ENCODE measurements at places on chromosomes 12 and 14.

DNA sequence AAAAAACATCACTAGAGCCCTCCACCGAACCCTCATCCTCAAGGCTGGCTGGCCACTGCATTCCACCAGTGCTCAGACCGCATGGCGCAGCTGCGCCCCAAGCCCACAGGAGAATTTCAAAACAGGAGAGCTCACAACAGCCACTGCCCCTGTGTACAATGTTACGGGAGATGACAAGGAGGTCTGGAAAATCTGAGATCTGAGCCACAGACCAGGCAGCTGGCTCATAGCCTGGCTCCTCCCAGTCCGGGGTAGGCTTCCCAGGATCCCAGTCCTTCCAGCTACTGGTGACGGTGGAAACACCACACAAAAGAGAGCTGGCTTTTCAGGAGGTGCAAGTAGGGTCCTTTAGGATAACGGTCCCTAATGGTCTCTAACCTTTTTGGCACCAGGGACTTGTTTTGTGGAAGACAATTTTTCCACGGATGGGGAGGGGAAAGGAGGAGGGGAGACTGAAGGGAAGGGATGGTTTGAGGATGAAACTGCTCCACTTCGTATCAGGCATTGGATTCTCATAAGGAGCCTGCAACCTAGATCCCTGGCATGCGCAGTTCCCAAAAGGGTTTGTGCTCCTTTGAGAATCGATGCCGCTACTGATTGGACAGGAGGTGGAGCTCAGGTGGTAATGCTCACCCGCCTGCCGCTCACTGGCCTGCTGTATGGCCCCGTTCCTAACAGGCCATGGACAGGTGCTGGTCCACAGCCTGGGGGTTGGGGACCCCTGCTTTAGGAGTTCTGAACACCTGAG is 23.0 kb upstream of the NRDE2 start:
- no peak for DNase-seq

DNA sequence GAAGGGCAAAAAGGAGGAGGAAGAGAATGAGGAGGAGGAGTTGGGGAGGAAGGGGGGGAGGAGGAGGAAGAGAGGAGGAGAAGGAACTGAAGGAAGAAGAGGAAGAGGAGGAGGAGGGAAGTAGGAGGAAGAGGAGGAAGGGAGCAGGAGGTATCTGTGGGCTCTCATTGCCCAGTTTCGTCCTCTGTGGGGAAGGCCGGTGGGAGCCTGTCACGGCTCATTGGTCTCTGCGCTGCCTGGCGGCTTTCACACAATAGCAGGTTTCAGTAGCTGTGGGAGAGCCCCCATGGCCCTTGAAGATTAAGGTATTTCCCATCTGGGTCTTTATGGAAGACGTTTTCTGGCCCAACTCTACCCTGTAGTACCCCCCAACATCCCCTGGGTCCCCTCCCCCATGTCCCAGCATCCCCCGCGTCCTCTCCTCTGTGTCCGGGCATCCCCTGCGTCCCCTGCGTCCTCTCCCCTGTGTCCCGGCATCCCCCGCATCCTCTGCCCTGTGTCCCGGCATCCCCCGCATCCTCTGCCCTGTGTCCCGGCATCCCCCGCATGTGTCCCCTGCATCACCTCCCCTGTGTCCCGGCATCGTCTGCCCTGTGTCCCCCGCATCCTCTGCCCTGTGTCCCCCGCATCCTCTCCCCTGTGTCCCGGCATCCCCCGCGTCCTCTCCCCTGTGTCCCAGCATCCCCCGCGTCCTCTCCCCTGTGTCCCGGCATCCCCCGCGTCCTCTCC is 278.2 kb upstream of the SFSWAP start:
- no peak for DNase-seq

GRCh38 chr14:61108496-61109141 is 127.6 kb downstream of the SLC38A6 start:
- DNase-seq: no peak

GRCh38 chr14:102421411-102422057 is 58.8 kb downstream of the TECPR2 start:
- no peak for DNase-seq

- no peak for DNase-seq
These were observed 520.1 kb downstream of the RMST start for GRCh38 chr12:97982684-97983083.

DNA sequence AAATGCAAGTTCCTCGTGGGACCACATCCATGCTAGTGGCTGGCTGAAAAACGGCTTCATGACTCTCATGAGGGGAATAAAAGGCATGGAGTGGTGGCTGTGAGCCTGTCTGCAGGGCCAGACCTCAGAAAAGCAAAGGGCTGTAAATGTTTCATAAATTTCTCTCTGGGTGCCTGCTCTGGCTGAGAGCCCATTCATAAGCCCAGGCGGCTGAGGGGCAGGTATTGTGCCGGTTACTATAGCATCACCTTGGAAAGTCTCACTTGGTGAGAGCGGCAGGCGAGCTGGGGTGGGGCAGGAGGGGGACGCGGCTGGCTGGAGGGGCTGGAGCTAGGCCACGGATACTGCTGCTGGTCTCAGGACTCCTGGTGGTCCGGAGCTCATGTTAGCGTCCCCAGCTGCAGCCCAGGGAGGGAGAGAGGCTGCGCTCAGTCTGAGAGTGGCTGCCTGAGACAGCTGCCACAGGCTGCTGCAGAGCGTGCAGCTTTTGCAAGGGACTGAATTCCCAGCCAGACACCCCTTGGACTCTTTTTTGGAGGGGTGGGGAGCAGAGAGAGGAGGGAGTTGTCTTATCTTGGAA is at the start of gene SLC17A8:
TSS of gene SLC17A8 (plus strand) at position 431 of the 580 bp plus-strand sequence. CDS start 318 bp downstream, outside the sequence.
- no peak for DNase-seq

DNA sequence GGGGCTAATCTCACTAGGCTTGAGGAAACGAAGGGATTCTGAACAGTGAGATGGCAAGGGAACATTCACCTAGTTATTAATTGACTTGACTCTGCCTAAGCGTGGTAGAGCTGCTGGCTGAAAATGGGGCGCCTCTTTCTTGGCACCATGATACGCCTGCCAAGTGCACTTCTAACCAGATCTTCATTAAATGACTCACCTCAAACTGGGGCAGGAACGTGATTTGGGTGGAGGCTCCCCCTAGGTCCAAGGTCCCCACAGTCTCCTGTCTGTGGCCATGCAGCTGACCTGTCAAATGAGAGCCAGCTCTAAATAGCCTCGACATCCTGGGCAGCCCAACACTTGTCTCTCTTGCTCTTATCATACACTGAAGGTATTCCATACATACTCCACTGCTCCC is 26.0 kb downstream of the COQ6 start:
- no peak for DNase-seq

DNA sequence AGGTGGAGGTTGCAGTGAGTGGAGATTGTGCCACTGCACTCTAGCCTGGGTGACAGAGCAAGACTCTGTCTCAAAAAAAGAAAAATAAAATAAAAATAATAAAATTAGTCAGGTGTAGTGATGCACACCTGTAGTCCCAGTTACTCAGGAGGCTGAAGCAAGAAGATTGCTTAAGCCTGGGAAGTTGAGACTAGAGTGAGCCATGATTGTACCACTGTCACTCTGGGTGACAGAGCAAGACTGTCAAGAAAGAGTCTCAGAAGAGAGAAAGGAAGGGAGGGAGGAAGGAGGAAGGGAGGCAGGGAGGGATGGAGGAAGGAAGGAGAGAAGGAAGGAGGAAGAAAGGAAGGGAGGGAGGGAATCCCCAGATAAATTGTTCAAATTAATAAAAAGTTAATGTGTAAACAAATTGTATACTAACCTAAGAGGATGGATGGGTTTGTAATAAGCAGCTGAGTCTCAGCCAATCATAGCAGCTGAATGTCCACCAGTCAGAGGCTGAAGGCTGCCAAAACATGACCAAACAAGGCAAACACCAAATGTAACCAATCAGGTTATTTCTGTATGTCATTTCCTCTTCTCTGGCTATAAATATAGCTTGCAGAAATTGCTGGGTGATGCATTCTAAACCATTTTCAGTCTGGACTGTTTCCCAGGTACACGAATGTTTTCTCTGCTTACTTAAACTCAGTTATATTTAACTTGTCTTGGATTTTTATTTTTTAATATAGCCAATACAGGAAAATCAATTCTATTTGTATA is 6.1 kb upstream of the CDCA4 start:
- peak; percentile 29 for DNase-seq

DNA sequence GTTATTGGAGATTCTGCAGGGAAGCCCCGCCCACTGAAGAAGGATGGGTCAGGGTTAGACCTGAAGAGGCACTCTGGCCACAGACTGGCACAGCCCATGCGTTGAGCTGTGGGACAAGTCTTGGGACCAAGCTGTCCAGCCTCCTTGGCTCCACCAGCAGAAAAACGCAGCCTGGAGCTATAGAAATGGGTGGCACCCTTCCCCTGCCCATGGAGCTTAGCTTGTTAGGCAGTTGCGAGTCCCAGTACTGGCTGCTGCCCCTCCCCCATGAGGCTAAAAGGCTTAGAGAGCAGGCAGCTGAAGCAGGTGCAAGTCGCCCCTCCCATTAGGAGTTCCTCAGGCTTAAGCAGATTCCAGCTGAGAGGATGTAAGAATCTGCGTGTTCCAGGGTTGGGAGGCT is 1124.0 kb upstream of the TMEM132C start:
- no peak for DNase-seq

DNA sequence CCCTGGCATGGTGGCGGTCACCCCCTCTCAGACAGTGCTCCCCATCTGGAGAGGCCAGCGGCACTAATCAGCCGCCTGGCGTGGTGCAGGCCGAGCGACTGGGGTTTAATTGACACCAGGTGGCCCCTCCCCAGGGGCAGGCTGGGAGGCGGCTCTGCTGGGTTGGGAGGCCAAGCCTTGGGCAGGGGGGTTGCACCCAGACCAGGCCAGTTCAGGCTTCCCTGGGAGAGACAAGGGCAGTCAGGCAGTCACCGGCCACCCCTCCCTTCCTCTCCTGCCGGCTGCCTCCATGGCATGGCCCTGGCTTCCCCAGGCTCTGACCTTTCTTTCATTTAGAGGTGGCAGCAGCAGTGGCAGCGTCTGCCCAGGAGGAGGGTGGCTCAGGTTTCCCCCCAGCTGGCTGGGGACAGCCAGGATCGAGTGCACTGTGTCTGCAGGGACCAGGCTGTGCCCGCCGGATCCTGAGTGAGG is 78.1 kb upstream of the NOS1 start:
- no peak for DNase-seq

DNA sequence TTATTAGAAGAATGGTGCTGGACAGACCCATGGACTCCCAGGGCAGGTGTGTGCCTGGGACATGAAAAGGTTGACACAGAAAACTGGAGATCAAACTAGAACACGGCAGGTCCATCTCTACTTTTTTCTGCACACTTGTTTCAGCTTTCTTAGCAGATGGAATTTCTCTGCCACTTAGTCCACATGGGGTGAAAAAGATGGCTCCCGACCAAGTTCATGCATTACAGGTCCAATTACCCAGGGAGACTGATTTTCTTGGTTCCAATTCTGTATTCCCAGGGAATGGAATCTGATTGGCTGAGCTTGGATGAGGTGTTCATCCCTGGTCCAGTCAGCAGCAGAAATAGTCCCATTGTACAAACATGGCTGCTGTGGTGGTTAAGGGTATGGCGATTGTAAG is 238.9 kb upstream of the SRRM4 start:
- no peak for DNase-seq

- no peak for DNase-seq
These were observed 63.2 kb upstream of the SLC24A4 start for GRCh38 chr14:92259613-92260357.

DNA sequence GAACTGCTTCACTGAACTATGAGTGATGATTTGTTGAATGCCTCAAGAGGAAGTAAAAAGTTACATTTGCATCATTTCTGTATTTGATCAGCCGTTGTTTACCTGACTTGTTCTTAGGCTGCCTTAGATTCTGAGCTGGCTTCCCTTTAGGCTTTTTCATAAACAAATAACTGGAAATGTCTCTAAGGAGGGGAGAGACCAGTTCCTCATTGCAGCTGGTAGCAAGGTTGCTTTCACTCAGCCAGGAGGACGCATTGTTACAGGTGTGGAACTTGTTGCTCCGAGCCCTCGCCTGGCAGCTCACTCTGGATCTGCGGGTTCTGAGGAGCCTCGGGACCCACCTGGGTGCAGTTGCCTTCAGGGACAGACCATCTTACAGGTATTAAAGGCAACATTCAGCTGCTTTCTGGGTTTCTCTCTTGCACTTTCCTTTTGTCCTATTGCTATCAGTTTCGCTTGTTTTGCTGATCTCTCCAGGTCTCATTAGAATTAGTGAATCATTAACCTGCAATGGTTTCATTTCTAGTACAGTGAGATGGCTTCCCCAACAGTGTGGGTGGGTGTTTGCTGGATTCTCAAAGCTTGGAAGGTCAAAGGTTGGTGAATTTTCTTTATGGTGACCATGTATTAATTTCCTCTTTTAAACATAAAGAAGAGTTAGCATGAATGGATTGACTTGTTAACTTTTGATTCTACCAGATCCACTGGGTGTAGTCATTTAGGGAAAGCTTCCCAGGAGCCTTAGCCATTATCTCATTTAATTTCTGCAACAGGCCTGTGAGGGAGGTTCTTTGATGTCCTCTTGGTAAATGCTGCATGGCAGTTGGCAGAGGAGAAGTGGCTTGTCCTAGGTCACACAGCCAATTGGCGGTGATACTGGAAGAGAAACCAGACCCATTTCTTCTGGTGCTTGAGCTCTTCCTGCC is at the start of gene PLEKHG7:
TSS of gene PLEKHG7 (plus strand) at position 236 of the 926 bp plus-strand sequence. CDS start 3,643 bp downstream, outside the sequence.
- DNase-seq: no peak

- no peak for DNase-seq
These were observed 106.6 kb downstream of the BRMS1L start for GRCh38 chr14:35932659-35933159.

DNA sequence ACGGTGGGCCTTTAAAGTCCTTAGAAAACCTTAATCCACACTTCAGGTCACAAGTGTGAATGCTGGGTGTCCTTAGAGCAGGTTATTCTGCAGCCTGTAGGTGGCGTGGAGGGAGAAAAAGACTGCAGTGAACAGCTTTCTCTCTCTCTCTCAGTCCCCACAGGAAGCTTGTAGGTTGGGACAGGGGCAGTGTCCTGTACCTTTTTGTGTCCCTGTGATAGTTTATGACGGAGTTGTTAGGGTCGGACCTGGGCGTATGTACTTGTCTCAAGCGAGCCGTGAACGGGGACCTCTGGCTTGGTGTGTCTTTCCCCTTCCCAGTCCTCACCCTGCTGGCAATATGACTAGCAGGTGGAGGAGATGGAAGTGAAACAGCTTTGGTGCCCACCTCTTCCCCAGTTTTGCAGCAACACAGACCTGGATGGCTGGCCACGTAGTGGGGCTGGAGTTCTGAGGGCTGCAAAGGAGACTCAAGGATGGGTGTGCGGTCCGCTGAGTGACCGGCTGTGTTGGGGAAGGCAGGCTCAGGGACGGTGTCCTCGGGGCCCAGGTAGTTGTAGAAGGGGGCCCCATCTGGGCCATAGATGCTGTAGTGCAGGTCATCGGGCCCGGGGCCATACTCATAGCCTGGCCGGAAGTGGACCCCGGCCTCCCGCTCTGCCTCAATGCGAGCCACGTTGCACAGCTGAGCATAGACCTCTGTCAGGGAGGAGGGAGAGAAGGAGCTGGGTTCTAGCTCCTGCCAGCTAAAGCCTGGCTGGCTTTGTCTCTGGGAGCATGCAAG is 8.9 kb downstream of the ISCA2 start:
- DNase-seq: peak; percentile 20

DNA sequence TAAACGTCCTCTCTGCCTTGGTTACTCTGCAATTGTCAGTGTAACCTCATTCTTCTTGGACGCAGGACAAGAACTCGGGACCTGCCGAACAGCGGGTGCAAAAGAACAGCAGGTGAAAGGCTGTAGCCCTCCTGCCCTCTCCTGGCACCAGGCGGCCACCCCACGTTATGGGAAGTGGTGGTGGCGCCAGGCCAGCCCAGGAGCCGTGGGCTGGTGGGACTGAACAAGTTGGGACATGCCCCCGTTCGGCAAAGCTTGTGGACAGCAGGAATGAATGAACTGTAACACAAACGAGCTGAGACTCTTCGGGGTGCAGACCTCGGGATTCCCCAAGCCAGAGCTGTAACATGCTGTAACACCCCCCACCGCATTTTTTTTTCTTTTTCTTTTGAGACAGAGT is 6.6 kb upstream of the M6PR start:
- DNase-seq: no peak

- no peak for DNase-seq
These were observed 67.0 kb downstream of the DIP2B start for GRCh38 chr12:50571786-50572185.
